NCI-H345 (cell line): ENCODE measurements at places on chromosomes 4 and X.

DNA sequence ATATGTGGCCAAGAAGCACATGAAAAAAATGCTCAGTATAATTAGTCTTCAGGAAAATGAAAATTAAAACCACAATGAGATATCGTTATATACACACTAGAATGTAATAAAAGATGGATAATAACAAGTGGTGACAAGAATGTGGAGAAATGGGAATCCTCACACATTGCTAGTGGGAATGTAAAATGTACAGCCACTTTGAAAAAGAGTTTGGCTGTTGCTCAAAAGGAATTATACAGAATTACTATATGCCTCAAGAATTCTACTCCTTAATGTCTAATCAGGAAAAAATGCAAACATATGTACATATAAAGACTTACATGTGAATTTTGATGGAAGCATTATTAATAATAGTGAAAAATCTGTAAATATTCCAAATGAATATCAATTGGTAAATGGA is 102.2 kb downstream of the SPCS3 start:
- no peak for DNase-seq

DNA sequence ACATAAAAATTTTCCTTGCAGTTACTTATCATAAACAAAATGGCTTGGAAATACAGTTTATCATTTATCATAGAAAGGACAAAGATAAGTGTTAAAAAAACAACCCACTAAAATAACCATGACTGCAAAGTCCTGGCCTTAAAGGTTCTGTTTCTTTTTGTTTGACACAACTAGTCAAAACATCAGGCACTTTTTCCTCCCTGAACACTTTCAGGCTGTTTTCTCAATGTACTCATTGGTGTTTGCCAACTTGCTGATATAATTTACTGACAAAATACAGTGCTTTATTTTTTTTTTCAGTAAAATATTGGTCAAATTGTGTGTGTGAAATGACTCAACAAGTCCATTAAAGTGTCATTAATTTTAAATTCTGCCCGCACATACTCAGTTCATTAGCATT is 156.6 kb downstream of the ADGRL3 start:
- DNase-seq = no peak

DNA sequence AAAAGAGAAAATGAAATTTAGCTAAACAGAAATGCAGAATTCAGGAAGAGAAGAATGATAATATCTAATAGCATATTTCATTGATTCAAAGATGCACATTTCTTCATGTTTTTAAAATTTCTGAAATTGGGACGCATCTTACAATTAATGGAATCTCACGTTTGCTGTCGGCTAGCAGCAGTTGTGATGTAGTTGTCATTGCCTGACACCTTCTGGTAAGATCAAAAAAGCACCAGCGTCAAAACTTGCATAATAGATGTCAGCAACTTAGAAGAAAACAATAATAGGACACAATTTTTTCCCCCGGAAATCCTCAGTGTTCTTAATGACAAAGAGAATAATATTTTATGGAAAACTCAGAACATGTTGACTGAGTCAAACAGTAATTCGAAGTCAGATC is 29.8 kb upstream of the SLC7A3 start:
- no peak for DNase-seq

- no peak for DNase-seq
Observed at GRCh38 chr4:143384381-143384994, 47.8 kb downstream of the GAB1 start.

- DNase-seq = no peak
Observed at GRCh38 chr4:92814677-92815076, 510.9 kb downstream of the GRID2 start.

GRCh38 chr4:119832776-119833175 is 204.2 kb upstream of the PDE5A start:
- no peak for DNase-seq

GRCh38 chr4:89563431-89563830 is 255.8 kb upstream of the GPRIN3 start:
- DNase-seq = no peak

DNA sequence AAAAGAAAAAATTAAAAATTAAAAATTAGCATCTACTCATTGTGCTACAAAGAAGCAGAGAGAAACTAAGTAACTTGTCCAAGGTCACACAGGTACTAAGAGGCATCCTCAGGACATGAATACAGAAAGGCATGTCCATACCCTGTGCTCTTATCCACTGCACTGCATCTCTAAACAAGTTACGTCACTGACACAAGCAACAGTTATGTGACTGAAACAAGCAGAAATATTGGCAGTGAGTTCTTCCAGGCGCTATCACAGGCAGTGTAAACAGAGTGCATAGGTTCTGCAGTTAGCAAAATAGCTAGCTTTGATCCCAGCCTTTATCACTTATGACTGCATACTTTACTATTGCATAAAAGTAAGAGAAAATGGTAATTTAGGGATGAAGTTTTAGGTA is 7.9 kb downstream of the VEGFC start:
- no peak for DNase-seq

GRCh38 chr4:12379191-12379590 is 950.5 kb upstream of the HS3ST1 start:
- no peak for DNase-seq

GRCh38 chr4:140944199-140944515 is 188.0 kb upstream of the TBC1D9 start:
- no peak for DNase-seq

DNA sequence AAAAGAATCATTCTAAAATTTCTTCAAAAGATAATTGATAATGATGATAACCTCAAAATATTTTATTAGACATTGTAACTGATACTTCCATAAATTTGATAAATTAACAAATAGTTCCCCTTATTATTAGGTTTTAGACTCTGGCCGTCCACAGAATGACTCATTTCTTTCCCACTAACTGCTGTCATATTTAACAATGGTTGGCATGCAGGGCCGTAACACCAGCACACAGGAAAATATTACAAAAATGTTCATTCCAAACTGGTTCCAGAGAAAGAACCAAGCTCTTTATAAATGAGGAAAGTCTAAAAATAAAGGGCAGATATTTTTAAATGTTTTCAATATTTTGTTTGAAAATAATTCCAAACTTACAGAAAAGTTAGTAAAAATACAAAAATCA is 28.2 kb downstream of the WDFY3 start:
- DNase-seq = no peak

- DNase-seq = no peak
Observed at GRCh38 chrX:25003066-25003849, 12.5 kb downstream of the ARX start.
